ENCODE measurements at places on chromosomes 16 and 17. TPM values are rescaled to one million over a fixed set of nuclear protein-coding genes. Genes with fewer than 3 reads are reported as not detected.

The SOX15 gene
- 23.6 TPM for total RNA-seq

DNA sequence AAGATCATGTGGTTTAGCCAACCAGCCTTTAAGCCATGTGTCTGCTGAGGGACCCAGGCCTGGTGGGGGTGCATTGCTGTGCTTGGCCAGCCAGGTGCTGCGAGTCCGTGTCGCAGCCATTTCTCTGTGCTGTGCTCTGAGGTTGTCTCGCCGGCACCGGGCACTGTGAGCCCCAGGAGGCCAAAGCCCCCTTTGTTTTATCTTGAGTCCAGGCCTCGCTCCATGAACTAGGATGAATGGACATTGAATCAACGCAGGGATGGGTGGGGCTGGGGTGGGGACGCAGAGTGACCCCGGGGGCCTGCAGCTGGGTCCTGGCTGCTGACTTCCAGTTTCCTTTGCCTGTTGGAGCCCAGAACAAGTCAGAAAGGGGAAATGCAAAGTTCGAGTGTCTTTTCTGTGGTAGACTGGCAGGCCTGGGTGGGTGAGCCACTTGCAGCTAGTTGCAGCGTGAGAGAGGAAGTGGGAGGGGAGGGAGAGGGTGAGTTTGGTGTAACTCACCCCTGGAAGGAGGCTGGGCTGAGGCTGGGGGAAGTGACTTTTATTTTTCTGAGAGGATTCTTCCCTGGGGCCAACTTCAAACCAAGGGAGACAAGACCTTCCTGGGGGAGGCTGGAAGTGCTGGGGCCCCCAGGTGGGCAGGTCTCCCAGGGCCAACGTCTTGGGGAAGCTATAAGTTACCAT lies 324.7 kb downstream of the SEC14L1 start:
- DNase-seq: peak; percentile 66

The SMCR8 gene
- 19.0 TPM for total RNA-seq

GRCh38 chr17:50517504-50518383 lies 9.5 kb downstream of the MYCBPAP start:
- no peak for DNase-seq

DNA sequence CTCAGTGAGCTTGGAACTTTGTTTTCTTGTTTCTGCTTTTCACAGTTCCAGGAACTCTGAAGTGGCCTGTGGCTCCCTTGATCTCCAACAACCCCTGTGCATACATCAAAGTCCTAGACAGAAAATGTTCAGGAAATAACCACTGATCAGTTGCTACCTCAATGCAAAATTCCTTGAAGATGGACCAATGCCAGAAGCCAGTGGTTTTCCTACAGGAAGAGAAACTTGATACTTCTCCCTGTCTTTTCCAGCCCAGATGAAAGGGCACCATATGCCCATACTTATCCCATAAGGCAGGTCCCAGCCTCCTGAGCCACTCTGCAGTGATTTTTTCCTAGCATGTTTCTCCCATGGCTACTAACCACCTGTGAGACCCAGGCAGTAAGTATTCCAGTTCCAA lies 12.3 kb upstream of the CDRT4 start:
- DNase-seq: no peak

DNA sequence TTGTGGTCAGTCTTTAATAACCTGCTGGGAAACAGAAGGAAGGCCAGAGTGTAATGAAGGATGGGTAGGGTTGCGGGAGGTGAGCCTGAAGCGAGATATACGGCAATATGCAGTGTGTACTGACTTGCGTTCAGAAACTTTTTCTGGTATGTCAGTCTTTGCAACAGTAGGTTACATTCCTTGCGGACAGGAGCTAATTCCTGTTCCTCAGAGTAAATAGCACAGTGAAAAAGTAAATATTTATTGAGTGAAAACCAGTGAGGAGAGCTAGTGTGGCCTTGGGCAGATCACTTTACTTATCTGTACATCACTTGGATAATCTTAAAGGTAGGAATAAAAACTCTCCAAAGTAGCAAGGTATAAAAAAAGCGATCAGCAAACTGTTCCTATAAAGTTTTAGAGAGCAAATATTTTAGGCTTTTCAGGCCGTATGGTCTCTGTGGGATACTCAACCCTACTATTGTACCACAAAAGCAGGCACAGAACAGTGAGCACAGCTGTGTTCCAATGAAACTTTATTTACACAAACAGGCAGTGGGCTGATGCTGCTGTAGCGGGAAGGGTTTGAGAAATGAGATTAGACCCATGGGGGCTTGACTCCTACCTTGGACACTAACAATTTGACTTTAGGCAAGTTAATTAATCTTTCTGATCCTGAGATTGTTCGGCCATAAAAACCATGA lies 348.0 kb downstream of the UTP18 start:
- no peak for DNase-seq

The SLC47A2 gene
- total RNA-seq: not detected

The GUCY2D gene
- total RNA-seq: not detected

DNA sequence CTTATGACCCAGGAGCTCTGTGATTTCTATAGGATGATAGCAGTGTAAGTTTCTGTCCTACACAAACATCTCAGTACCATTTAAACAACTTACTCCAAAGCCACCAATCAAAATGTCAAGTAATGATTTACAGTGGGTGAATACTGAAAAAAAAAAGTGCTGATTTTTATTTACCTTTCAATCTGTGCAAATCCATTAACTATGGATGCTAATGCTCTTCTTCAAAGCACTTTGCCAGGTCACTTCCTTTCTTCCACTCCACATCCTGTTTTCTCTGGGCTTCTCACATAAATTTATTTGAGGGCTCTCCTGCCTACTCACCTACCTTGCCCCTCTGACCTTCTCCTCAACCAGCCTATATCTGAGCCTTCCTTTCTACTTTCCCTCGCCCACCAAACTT lies 101.6 kb downstream of the SKAP1 start:
- no peak for DNase-seq

DNA sequence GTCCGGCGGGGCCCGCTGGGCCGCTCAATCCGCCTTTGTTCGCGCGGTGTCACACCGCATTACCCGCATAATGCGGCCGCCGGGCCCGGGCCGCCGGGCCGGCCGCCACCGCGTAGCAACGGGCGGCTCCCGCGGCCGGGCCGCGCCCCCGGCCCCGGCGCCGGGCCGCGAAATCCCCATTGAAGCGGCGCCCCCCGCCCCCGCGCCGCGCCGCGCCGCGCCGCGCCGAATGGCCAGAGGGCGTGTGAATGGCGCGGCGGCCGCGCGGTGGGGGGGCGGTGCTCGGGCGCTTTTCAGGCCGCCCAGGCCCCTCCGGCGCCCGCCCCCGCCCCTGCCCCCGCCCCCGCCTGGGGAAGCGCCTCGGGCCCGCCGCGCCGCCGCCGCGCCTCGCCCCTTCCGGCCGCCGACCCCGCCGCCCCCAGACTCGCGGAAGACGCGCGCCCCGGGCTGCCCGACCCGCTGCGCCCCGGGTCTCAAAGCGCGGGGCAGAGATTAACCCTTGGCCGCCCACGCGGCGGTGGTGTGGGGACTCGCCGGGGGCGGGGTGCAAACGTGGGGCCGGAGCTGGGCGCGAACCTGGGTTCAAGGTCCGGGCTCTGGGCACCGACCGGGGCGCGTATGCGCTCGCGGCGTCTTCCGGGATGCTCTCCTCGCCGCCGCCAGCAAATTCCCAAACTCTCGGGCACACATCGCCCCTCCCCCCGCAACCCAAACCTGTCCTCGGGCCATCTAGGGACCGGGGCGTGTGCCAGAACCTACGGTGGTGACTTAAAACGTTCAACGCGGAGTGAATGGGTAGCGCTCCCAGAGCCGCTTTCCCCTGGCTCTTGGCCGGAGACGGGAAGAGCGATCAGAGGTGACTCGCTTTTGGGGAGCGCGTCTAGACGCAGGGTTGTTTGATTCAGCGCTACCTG lies 46.7 kb downstream of the WNT3 start:
- peak; percentile 57 for DNase-seq

DNA sequence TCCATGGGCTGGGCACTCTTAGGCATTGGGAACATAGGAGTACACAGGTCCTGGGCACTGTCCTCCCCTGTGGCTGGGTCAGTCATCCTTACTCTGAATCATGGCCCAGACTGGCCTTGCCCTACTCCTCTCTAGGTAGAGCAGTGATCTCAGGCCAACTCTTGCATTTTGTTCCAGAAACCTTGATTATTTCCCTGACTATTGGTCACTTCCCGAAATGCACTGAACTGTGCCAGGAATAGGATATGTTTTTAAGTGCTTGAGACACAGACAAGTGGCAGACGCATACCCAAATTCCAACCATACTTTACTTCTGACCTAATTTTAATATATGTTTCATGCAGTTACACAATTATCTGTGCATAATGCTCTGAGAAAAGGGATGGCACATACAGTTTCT lies 10.3 kb downstream of the KRABD2 start:
- no peak for DNase-seq
